ENCODE measurements at places on chromosomes 4 and X.

DNA sequence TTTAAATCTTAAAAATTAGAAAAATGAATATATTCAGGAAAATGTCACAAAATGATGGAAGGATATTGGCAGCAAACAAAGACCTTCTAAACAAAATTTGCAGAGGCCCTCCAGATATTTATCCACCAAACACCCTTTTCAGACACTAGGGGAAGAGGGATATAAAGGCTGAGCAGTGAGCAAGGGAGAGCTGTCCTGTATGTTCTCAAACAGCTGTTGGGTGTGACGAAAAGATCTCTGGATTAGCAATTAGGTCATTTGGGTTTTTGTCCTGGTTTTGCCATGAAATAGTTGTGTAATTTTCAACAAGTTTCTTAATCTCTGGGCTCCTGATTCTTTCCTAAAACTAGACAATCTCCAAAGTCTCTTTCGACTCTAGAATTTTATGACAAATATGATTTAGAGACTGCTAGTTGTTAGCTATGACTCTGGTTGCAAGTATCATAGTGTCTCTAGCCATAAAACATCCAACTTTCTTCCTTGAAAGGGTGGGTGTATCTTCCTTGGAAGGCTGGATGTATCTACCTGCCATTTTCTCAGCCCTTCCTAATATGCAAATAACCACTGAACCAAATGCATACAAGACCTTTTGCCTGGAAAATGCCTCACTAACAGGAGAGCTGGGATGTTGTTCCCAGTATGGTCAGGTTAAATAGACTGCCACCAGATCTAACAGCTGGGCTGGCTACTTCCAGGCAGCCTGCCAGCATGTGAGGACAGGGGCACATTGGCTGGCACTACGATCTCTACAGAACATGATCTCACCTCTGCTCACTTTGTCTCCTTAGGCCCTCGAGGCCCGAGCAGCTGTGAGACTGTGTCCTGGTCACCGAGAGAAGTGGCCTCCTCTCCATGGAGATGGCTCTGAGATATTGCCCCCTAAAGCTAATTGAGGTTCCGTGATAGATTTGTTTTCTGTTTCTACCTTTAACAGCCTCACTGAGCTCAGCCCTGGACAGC is 225.5 kb upstream of the JADE1 start:
- DNase-seq = no peak

DNA sequence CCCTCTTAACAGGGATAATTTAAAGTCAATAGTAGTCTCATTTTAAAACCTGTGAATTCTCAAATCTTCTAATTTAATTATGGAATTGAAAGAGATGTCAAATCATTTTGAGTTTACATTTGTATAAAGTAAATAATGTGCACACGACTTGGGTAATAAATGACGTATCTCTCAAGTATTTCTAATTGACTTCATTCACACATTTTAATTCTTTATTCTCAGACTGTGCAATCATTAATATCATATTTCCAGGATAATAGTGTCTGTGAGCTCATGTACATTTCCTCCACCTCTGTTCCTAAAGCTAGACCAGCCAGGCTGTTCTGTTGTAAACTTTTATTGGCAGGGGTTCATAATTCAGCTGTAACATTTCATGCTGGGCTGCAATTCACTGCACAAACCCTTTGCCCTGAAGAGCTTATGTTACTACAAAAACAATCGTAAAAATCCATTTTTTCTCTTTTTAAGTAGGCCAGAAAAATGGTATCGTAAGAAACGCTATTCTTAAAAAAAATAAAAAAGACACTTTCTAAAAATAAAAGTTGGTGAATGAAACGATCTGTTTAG is 1103.1 kb upstream of the TENM3 start:
- DNase-seq = no peak

DNA sequence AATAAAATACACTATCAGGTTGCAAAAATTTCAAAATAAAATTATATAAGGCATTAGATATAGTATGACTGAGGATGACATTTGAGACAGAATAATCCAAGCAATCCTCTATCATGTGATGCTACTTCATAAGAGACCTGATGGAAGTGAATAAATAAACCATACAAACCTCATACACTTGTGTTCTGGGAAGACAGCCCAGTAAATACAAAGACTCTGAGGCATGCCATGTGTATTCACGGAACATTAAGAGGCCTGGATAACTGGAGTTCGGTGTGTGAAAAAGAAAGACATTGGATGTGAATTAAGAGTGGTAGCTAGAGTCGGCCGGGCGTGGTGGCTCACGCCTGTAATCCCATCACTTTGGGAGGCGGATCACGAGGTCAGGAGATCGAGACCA is 364.2 kb downstream of the ADAM29 start:
- no peak for DNase-seq

DNA sequence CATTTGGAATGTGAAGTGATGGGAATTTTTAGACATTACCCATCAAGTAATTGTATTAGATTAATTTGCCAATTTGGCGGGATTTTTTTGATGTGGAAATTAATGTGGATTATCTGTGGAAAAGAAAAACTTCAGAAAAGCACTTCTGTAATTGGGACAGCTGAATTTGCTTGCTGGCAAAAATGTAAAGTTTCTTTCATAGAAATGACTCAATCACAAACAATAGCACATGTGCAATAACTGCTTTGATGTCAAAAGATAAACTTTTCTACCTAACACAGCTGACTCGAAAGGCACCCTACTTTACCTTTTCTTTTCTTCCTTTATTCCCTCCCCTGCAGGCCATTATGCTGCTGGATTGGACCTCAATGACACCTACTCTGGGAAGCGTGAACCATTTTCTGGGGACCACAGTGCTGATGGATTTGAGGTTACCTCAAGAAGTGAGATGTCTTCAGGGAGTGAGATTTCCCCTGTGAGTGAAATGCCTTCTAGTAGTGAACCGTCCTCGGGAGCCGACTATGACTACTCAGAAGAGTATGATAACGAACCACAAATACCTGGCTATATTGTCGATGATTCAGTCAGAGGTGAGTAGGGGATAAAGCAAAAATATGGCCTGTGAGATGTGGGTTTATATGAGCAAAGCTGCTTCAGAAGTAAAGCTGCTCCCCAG is 1.4 kb downstream of the AREG start:
- DNase-seq = no peak

DNA sequence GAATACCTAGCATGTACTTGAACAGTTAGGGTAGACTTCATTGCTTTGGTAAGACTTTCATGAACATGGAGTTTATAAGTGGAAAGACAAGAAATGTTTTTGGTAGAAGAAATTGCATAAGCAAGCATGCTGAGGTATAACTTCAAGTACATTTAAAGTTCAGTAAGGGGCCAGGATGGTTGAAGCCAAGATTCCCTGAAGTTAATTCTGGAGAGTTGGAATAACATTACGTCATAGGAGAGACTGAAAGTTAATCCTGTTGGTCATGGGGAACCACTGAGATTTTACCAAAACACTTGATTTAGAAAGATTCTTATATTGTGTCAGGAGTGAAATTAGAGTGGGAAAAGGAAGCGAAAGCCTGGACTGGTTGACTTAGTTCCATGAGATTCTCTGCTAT is 767.5 kb upstream of the MAGEB2 start:
- DNase-seq = no peak

DNA sequence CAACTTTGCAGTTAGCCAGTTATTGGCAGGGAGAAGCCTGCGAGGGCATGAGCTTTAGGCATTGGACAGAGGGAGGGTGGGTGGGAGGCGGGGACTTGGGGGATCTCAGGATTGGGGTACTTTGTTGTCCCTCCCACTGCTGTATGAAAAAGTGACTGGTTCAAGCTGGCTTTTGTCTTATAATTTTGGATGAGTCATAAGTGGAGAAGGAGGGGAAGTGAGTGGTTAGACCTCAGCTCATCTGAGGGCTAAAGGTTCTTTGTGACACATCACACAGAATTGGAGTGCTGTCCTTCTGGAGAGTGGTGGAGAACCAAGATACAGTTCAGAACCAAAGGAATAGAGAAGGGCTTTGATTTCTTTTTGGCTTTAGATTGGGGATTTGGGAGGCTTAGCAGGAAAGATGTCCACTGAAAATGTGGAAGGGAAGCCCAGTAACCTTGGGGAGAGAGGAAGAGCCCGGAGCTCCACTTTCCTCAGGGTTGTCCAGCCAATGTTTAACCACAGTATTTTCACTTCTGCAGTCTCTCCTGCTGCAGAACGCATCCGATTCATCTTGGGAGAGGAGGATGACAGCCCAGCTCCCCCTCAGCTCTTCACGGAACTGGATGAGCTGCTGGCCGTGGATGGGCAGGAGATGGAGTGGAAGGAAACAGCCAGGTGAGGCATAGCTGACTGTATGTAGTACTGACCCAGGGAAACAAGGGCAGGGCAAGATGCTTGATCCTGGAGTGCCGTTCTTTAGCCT is at the start of gene SLC4A4:
SLC4A4 (plus strand) TSS at position 175 of the 748 bp plus-strand sequence.
- DNase-seq = no peak

GRCh38 chr4:161949946-161950725 is 213.7 kb downstream of the FSTL5 start:
- no peak for DNase-seq

DNA sequence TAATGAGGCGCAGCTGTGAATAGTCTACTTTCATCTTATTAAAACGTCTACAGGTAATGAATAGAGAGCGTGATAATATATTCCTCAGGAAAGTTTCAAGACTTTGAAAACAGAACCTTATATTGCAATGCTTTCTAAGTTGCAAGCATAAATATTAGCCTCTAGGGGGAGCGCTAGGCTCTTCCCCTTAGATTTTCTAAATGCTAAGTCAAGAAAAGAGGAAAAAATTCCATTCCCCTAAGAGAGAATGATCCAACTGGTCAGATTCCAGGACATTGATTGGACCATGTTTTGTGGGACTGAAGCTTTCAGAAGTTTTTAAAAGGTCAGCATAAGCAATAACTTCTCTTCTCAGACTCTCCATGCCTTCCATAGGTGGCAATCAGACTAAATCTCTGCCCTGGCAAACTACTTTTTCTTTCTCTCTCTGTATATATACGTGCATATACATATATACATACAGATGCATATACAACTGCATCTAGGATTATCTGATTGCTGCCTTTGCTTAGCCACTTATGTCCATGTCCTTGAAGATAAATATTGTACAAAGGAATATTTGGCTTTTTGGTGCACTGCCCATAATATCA is 492.9 kb downstream of the INPP4B start:
- DNase-seq = no peak

DNA sequence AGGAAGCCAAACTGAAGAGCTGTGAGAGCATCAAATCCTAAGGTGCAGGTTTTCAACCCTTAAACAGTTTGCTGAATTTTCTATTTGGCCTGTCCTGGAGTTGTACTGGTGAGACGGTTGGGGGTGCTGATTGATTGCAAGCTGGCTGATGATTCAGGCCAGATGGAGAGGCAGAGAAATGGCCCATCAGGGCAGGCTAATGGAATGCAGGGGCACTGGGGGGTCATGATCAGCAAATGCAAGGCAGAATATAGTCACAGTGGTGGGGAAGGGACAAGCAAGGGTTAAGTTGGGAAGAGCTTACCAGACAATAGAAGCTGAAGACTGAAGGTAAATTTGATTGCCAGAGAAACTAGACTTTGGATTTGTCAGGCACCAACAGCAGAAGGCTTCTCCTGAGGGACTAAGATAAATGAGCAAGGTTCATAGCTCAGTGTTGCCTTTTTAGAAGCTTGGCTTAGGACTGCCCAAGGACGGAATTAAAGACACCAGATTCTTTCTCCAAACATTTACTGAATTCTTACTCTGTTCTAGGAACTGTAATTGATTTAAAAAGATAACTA is 4.3 kb upstream of the AADAT start:
- no peak for DNase-seq

DNA sequence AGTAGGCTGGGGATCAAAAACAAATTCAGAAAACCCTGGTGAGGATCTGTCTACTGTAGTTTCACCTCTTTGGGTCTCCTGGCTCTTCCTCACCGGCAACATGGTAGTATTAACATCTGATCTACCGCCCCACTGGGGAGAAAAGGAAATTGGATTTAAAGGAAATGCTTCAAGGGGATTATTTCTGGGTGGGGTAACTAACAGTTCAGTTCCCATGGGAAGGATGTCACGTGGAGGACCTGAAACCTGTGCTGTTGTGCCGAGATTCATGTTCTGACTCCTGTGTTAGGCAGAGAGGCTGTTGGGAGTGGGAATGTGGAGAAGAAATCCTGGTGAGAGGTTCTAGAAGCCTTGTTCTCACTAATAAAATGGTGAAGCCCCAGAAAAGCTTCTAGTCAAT is 254.4 kb downstream of the BCOR start:
- DNase-seq = no peak

DNA sequence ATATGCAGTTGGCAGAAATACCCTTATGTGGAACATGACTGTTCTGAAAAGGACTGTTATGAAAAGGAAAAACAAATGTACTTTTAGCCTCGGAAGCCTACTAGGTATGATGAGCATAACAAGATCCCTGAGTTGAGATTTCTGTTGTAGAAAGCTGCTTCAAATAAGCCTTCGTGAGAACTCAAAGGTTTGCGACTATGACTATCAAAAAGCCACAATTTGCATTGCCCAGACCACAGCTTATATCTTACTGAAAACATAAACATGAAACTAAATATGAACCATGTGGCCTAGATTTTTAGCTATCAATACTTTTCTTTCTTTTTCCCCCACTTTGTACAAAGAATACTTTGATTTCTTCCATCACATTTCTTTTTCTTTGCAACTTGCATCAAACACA is 398.2 kb upstream of the LCORL start:
- DNase-seq = no peak

GRCh38 chr4:97720869-97721432 is 422.3 kb downstream of the STPG2 start:
- peak; percentile 3 for DNase-seq

GRCh38 chrX:41066391-41066790 is 18.9 kb upstream of the USP9X start:
- no peak for DNase-seq

GRCh38 chr4:54498661-54499111 is 159.1 kb upstream of the KIT start:
- peak; percentile 31 for DNase-seq

DNA sequence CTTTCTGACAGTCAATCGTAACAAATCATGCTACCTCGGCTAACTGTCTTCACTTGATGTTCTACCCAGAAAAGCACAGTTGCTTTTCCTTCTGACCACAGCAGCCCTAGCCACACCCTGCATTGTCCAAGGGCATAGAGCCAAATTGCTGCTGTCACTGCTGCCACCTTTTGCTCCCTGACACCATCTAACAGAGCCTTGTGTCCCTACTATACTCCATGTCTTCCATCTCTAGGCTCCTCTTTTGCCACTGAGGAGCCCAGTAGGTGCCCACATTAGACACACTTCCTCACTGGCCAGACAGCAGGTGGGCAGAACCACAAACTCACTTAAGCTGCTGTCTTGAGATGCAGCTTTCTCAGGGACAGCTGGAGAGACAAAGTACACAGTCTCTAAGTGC is 91.4 kb downstream of the ANXA3 start:
- DNase-seq = no peak

GRCh38 chr4:151993521-151993920 is 232.7 kb upstream of the GATB start:
- DNase-seq = no peak

GRCh38 chrX:98194036-98194435 is 1310.3 kb downstream of the RPA4 start:
- DNase-seq = no peak

DNA sequence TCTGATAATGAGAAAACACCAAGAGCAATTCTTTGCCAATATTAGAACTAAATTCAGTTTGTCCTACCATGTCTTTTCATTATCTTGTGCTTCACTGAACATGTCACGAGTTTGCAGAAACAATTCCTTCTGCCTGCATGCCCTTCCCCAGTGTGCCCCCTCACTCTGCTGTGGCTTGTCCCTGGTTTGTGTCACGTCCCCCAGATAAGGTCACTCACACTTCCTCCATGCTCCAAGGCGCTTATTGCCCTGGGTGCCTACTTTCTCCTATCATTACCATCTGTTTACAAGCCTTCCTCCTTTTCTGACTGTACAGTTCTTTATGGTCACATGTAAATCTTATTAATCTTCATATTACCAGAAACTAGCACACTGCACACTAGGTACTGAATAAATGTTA is 394.1 kb downstream of the KCNIP4 start:
- DNase-seq = no peak

All from 8988T (cell line).